ENCODE measurements at places on chromosomes 12 and 14. TPM values are rescaled to one million over a fixed set of nuclear protein-coding genes. Genes with fewer than 3 reads are reported as not detected.

The HOXC12 gene
- total RNA-seq: not detected

DNA sequence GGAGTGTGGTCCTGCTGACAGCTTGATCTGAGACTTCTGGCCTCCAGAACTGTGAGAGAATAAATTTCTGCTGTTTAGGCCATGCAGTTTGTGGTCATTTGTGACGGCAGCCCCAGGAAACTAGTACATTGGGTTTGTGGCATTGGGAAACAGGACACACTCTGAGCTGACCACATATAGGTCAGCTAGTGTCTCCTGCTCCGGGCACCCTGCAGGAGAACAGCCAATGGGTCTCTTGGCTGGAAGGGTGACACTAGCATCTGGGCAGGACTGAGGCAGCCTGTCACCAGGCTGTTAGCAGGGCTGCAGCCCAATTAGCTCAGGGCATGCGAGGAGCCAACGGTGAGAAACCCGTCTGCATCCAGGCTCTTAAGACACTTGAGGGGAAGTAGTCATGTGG is 83.2 kb downstream of the PITPNM2 start:
- H3K27ac ChIP-seq: no peak overlapping the region
- no peaks in the 10 kb centered on the region for H3K36me3 ChIP-seq
- no peak overlapping the region for H3K4me3 ChIP-seq
- no peak for DNase-seq
- H3K27me3 ChIP-seq: no peaks in the 10 kb centered on the region
- H3K4me1 ChIP-seq: peaks cover 42% of the 10 kb centered on the region

- H3K4me1 ChIP-seq: peaks cover 2% of the 10 kb centered on the region
- no peaks in the 10 kb centered on the region for H3K27me3 ChIP-seq
- H3K4me3 ChIP-seq: no peak overlapping the region
- H3K27ac ChIP-seq: peak overlapping the region; percentile 33
Observed at GRCh38 chr12:84276215-84276614, 636.4 kb downstream of the SLC6A15 start.

GRCh38 chr14:35352274-35353233 is 52.0 kb downstream of the NFKBIA start:
- DNase-seq: no peak
- H3K36me3 ChIP-seq: no peaks in the 10 kb centered on the region
- no peaks in the 10 kb centered on the region for H3K27me3 ChIP-seq
- no peak overlapping the region for H3K27ac ChIP-seq

DNA sequence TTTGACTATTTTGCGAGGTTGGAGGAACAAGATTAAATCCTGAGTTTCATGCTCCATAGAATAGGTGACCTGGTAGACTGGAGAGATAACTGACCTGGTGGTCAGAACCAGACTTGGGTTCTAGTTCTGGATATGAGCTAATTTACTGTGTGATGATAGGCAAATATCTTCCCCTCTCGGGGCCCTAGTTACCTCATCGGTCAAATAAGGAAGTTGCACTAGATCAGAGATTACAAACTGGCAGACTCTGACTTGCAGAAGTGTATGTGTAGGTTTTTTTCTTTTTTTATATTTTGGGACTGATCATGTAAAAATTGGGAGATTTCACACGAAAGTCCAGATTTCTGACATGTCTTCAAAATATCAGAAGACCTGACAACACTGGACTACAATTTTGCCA is 37.0 kb downstream of the RPH3A start:
- no peak overlapping the region for H3K27ac ChIP-seq
- no peaks in the 10 kb centered on the region for H3K27me3 ChIP-seq
- no peak overlapping the region for H3K4me3 ChIP-seq
- no peaks in the 10 kb centered on the region for H3K36me3 ChIP-seq

- peaks cover 22% of the 10 kb centered on the region for H3K4me1 ChIP-seq
- H3K4me3 ChIP-seq: peak overlapping the region; percentile 33
- H3K27me3 ChIP-seq: no peaks in the 10 kb centered on the region
- no peaks in the 10 kb centered on the region for H3K36me3 ChIP-seq
- DNase-seq: peak; percentile 21
Observed at GRCh38 chr14:37088356-37089215, 83.8 kb downstream of the SLC25A21 start.

The ZNF385A gene
- total RNA-seq: 13.2 TPM

- no peak for DNase-seq
- no peak overlapping the region for H3K27ac ChIP-seq
- H3K27me3 ChIP-seq: no peaks in the 10 kb centered on the region
- H3K4me1 ChIP-seq: no peaks in the 10 kb centered on the region
- no peaks in the 10 kb centered on the region for H3K36me3 ChIP-seq
Observed at GRCh38 chr12:129423041-129423580, 480.7 kb downstream of the TMEM132D start.

The DACT1 gene
- 4.2 TPM for total RNA-seq

The TAS2R43 gene
- total RNA-seq: 0.97 TPM

The CCDC184 gene
- 5.1 TPM for total RNA-seq

- peak overlapping the region; percentile 96 for H3K4me3 ChIP-seq
- H3K27me3 ChIP-seq: no peaks in the 10 kb centered on the region
- peak overlapping the region; percentile 73 for H3K27ac ChIP-seq
- peaks cover 18% of the 10 kb centered on the region for H3K4me1 ChIP-seq
- DNase-seq: peak; percentile 86
Observed at GRCh38 chr14:74954232-74954946, 1.0 kb downstream of the PGF start.

The PPP1R1A gene
- total RNA-seq: not detected

- peak overlapping the region; percentile 36 for H3K27ac ChIP-seq
- H3K36me3 ChIP-seq: no peaks in the 10 kb centered on the region
- H3K4me1 ChIP-seq: peaks cover 28% of the 10 kb centered on the region
Observed at GRCh38 chr12:124286414-124286813, 8.5 kb upstream of the RFLNA start.

The GALNT9 gene
- total RNA-seq: 0.08 TPM

GRCh38 chr12:105928436-105928835 is 210.3 kb downstream of the NUAK1 start:
- peaks cover 5% of the 10 kb centered on the region for H3K4me1 ChIP-seq
- no peak overlapping the region for H3K4me3 ChIP-seq
- no peaks in the 10 kb centered on the region for H3K36me3 ChIP-seq
- DNase-seq: no peak

DNA sequence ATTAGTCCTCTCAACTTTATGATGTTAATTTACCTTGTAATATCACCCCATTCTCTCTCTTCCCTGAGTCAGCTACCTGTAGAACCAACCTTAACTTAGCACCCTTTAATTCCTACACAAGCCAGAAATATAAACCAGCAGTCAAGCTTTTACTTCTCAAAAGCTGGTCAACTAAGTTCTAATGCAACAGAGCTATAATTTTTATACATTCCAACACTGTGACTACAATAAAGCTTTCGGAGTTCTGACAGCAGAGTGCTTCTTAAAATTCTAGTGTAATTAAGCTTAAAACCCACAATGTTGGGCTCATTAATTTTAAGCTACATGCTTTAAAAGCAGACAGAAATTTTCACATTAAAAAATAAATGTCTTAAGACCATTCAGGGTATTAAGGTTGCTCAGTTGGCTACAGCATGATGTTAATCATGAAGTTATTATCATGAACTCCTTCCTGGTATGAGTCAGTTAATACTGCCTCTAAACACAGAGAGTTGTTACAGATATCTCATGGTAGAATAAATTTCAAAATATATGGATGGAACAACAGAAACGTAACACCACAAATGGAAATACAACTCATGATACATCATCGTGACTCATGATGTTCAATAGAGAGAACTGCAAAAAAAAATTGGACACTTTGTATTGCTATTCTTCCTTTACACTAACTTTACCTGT is 126.7 kb downstream of the EPS8 start:
- no peak for DNase-seq
- H3K4me1 ChIP-seq: no peaks in the 10 kb centered on the region
- H3K4me3 ChIP-seq: no peak overlapping the region
- no peak overlapping the region for H3K27ac ChIP-seq

DNA sequence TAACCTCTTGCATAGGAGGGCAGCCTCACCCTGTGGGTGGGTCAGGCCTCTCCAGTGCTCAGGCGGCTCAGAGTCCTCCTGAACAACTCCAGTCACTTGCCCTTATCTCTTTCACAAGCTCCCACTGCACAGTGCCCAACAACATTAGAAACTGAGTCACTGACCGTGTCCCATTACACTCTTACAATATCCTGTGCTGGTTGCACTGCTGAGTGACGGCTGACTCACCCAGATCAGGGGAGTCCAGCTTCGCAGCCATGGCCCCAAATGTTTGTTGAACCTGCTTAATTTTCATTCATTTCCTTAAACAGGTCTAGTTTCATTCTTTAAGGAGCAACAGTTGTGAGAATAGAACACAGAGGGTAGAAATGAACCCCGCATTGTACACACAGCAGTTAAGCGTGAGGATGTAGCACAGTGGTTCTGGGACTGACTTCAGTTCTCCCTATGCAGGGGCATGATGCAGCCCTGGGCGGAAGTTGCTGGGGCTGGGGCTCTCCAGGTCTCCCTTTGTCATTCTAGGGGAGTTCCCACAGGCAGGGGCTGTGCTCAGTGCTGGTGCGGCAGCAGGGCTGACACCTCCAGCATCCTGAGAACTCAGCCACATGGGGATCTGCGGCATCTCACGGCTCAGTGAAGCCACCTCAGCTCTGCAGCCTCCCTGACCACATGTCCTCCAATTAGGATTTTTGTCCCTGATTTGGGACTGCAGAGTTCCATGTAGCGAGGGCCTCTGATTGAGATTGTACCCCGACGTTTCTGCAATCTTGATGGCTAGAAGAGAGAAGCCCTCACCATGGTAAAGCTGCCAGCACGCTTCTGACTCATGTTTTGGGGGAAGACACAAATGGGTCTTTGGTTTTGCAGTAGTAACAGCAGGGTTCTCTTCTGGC is 16.1 kb downstream of the GPR68 start:
- H3K27ac ChIP-seq: no peak overlapping the region
- no peak for DNase-seq
- no peaks in the 10 kb centered on the region for H3K4me1 ChIP-seq
- no peaks in the 10 kb centered on the region for H3K36me3 ChIP-seq
- no peaks in the 10 kb centered on the region for H3K27me3 ChIP-seq

DNA sequence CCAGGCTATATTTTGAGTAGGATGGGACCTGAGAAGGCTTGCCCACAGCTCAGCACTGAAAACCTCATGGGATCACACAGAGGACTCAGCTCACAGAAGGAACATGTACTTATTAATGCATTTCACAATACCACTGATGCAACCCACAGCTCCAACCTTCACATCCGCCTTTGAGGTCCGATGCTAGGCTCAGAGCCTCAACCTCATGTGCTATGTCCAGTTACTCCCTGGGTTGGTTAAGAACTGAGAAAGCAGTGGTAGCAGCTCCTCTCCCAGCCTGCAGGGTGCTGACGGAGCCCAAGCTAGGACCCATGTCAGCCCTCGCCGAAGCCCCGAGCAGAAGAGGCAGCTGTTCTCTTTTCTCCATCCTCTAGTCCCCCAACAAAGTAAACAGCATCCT is 52.9 kb downstream of the SPTB start:
- H3K36me3 ChIP-seq: no peaks in the 10 kb centered on the region
- DNase-seq: no peak
- H3K4me1 ChIP-seq: peaks cover 8% of the 10 kb centered on the region
- no peak overlapping the region for H3K4me3 ChIP-seq
- H3K27me3 ChIP-seq: peaks cover 13% of the 10 kb centered on the region
- H3K27ac ChIP-seq: no peak overlapping the region

DNA sequence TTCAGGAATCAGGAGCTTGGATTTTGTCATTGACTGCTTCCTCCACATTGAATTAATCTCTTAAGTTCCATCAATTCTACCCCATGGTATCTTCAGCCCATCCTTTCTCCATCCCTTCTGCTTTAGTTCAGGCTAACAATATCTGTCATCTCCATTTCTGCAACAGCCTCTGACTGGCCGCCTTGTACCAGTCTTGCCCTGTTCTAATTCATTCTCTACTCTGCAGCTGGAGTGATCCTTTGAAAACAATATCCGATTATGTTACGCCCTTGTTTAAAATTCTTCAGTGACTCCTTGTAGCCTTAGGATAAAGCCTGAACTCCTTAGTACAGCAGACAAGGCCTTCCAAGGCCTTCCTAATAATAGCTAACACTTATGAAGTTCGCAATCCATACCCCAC is 170.2 kb downstream of the ETV6 start:
- DNase-seq: no peak
- H3K4me1 ChIP-seq: peaks cover 11% of the 10 kb centered on the region
- H3K36me3 ChIP-seq: no peaks in the 10 kb centered on the region
- H3K27ac ChIP-seq: no peak overlapping the region
- no peak overlapping the region for H3K4me3 ChIP-seq
- no peaks in the 10 kb centered on the region for H3K27me3 ChIP-seq

DNA sequence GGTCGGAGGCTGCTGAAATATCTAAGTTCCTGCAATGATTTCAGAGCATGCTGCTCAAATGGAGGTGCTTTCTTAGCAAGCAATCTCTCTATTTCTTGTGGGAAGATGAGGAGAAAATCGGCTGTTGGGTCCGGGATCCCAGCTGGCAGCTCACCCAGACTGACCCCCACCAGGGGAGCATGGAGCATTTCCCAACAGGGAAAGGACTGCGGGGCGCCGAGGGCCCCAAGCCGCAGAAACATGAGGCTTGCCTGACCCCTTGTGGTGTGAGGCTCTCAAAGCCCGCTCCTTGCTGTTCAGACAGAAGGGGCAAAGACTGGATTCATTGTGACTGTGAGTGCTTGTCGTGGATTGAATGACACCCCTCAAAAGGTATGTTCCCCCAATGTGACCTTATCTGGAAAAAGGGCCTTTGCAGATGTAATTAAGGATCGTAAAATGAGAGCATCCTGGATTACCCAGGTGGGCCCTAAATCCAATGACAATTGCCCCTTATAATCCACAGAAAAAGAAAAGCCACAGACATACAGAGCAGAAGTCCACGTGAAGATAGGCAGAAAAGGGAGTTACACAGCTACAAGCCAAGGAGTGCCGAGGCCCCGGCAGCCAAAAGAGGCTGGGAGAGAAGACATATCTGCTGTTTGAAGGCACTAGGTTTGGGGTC is 116.3 kb upstream of the VASH1 start:
- no peak overlapping the region for H3K27ac ChIP-seq
- DNase-seq: peak; percentile 66
- H3K36me3 ChIP-seq: no peaks in the 10 kb centered on the region
- no peaks in the 10 kb centered on the region for H3K4me1 ChIP-seq

- DNase-seq: no peak
- peaks cover 15% of the 10 kb centered on the region for H3K36me3 ChIP-seq
- no peak overlapping the region for H3K4me3 ChIP-seq
- H3K4me1 ChIP-seq: peaks cover 8% of the 10 kb centered on the region
- no peak overlapping the region for H3K27ac ChIP-seq
Observed at GRCh38 chr12:57592551-57593165, 1.7 kb downstream of the PIP4K2C start.

- peak overlapping the region; percentile 58 for H3K27ac ChIP-seq
- H3K4me3 ChIP-seq: peak overlapping the region; percentile 91
- DNase-seq: peak; percentile 42
- peaks cover 14% of the 10 kb centered on the region for H3K4me1 ChIP-seq
- H3K36me3 ChIP-seq: peaks cover 3% of the 10 kb centered on the region
Observed at GRCh38 chr12:120534703-120535655, 823 bp downstream of the RNF10 start.

Data from SJCRH30 (cell line).